ENCODE measurements at places on chromosomes 4 and X.

- DNase-seq, result no peak
Measured at GRCh38 chr4:77040270-77040669, 35.5 kb downstream of the CCNI start.

DNA sequence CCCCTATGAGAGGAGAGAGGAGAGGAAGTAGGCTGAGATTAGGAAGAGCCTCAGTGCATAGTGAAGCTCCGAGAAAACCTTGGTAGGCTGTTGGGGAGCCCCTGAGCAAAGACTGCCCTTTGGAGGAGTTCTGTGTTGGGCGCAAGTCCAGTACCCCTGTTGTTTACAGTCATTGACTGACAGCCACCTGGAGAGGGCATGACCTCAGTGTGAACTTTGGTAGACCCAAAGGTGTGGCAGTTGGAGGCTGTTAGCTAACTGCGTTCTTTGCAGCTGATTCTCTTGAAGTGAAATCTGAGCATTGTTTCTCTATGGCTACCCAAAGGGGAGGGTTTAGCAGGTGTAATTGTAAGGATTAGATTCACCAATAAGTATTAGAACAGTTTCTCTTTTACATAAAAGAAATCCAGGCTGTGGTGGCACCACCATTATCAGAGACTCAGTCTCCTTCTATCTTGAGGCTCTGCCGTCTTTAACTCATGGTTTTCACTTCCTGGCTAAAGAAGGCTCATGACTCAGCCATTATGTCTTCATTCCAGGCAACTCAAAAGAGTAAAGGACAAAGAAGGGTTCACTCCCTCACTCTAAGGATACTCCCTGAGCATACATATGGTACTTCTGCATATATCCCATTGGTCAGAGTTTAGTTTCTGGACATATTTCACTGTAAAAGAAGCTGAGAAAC is 33.4 kb downstream of the ANXA3 start:
- DNase-seq, result no peak

DNA sequence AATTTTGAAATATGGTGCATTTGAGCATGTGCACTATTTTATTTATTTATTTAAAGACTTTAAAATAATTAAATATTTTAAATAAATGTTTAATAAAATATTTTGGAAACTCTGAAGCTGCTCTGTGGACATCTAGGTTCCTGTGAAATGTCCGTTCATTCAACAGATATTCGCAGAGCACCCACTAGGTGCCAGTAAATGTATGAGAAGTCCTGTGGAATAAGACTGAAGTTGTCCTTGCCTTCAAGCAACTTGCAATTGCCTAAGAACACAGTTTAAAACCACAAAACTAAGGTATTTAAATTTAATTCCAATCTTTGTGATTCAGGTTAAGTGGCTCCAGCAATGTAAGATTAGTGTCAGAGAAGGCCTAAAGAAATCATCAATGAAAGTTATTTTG is 306.7 kb downstream of the GBA3 start:
- no peak for DNase-seq

DNA sequence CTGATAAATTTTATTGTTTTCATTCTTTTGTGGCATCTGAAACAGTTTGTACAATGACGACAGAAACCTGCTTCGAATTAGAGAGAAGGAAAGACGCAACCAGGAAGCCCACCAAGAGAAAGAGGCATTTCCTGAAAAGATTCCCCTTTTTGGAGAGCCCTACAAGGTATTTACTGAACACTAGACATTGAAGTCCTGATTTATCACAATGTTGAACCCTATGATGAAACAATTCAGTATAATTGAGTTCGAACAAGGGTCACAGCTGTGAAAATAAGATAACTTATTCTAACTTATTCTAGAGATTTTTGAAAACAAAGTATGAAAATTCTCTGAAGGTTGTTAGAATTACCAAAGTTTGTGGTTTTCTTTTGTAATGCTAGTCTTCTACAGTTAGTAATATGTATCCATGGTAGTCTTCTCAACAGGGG is 111.3 kb downstream of the AFF1 start:
- no peak for DNase-seq

- no peak for DNase-seq
Measured at GRCh38 chr4:54781756-54782155, 124.0 kb downstream of the KIT start.

- no peak for DNase-seq
Measured at GRCh38 chr4:98125585-98125984, 17.7 kb downstream of the STPG2 start.

- no peak for DNase-seq
Measured at GRCh38 chrX:47629419-47630200, at the start of gene CFP. Gene CFP, minus strand, starts transcription at chrX:47629930. Its CDS starts 86 bp downstream, at chrX:47629844.

DNA sequence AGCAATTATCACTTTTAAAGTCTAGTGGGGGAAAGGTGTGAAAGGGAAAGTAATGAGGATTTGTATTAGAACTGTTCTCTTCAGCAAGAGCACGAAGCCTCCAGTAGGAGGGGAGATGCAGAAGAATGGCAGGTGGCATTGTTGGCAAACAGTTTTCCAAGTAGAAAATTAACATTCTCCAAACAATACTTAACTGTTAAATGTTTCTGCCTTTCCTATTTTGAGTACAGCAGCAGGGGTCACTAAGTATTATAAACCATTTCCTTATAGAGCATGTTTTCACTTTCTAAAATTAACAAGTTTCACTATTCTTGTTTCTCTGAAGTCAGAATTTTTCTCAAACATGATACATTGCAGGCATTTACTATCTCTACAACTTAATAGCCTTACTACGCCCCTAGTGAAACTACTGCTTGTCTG is 58.7 kb downstream of the LEF1 start:
- no peak for DNase-seq

DNA sequence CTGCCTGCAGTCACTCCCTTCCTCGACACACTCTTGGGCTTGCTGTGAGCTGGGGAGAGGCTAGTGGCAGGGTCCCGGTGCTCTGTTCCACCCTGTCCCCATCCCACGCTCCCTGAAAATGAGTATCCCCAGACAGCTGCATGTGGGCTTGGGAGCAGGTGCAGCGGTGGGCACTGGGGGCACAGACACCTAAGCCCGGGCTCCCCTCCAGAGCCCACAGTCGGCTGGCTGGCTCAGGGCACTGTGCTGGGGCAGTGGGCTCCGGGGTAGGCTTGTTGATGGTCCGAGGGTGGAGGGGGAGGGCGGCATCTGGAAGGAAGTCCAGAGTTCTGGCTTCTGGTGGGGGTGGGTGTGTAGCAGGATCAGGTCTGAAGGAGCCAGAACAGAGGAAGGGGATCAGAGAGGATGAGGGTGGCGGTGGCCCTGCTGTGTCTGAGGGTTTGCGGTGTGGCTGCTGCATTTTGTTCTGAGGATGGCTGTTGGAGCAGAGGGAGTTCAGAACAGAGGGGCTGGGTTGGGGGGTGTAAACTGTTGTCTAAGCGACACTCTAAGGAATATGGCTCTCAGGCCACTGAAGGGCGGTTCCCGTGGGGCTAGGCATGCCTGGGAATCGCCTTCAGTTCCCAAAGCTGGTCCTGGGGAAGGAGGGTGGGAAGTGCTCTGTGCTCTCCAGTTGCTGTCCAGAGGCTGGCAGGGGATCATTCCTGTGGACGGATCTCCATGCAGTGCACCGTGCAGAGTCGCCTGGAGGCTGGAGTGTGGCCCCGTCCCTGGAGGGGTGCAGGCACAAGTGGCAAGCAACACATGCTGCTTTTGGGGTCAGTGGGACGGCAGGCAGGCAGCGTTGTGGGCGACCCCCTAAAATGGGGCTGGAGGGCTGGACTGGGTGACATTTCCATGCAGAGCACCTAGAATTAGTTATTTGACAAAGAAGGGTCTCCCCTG is 114.0 kb downstream of the SORCS2 start:
- DNase-seq, result no peak

GRCh38 chrX:131747173-131747572 is 203.3 kb downstream of the OR13H1 start:
- DNase-seq, result no peak

- DNase-seq, result no peak
Measured at GRCh38 chr4:154869301-154869700, 88.2 kb downstream of the RBM46 start.

GRCh38 chr4:80360900-80361299 is 25.4 kb downstream of the CFAP299 start:
- no peak for DNase-seq
